BJ (cell line): ENCODE measurements at places on chromosomes 7 and 10. TPM values are rescaled to one million over a fixed set of nuclear protein-coding genes. Genes with fewer than 3 reads are reported as not detected.

NRBF2 gene
- 20.7 and 32.1 TPM in 2 replicates for polyA plus RNA-seq

AFAP1L2 gene
- 0.10 and 0.22 TPM in 2 replicates for polyA plus RNA-seq

RAPGEF5 gene
- 0.07 TPM in 1 of 2 replicates, not detected in the other for polyA plus RNA-seq

JAZF1 gene
- 8.5 and 11.6 TPM in 2 replicates for polyA plus RNA-seq

ZNF248 gene
- 3.4 and 5.8 TPM in 2 replicates for polyA plus RNA-seq

MYO1G gene
- 0.02 TPM in 1 of 2 replicates, not detected in the other for polyA plus RNA-seq

CFAP58 gene
- polyA plus RNA-seq: 0.23 and 0.37 TPM in 2 replicates

CDH23 gene
- polyA plus RNA-seq: 0.02 and 0.05 TPM in 2 replicates

AKR1B1 gene
- polyA plus RNA-seq: 257 and 331 TPM in 2 replicates

GIMAP4 gene
- polyA plus RNA-seq: not detected in 2 replicates

HOXA2 gene
- polyA plus RNA-seq: 0.09 and 0.13 TPM in 2 replicates

BAIAP2L1 gene
- 8.8 and 11.4 TPM in 2 replicates for polyA plus RNA-seq

ABCB8 gene
- 13.0 and 23.6 TPM in 2 replicates for polyA plus RNA-seq

PIP gene
- not detected in 2 replicates for polyA plus RNA-seq

TLX1 gene
- polyA plus RNA-seq: not detected in 2 replicates

CALML5 gene
- not detected in 2 replicates for polyA plus RNA-seq

DPYSL4 gene
- 3.4 and 5.3 TPM in 2 replicates for polyA plus RNA-seq

PARG gene
- 8.1 and 12.4 TPM in 2 replicates for polyA plus RNA-seq

SLC26A5 gene
- polyA plus RNA-seq: not detected in 2 replicates

GALNT11 gene
- 18.7 and 28.8 TPM in 2 replicates for polyA plus RNA-seq
